NCI-H2171 (cell line): ENCODE measurements at places on chromosomes 2 and 18.

GRCh38 chr2:174893018-174893417 is 112.2 kb downstream of the CHN1 start:
- DNase-seq = no peak

DNA sequence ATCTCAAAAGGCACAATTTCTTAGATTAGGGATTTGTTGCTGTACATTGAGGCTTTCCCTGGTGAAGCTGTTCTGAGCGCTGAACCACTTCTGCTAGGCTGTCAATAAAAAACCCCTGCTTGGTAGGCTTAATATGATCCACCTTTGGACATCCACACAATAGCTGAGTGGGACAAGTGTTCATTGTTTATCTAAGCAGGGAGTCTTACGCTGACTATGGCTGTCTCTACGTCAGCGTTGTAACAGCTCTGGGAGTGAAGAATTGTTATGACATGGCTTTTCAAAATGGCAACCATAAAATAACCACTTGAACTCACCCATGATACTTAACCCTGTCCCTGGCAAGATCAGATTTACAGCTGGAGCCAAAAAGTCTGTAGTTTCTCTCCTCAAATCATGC is 111.5 kb upstream of the SULT1C3 start:
- no peak for DNase-seq

- DNase-seq = no peak
These were observed 336.4 kb upstream of the FSHR start for GRCh38 chr2:49490710-49491109.

GRCh38 chr2:238949710-238950345 is 101.9 kb downstream of the TWIST2 start:
- DNase-seq = no peak

- DNase-seq = no peak
These were observed 119.7 kb downstream of the UPP2 start for GRCh38 chr2:158221063-158222020.

DNA sequence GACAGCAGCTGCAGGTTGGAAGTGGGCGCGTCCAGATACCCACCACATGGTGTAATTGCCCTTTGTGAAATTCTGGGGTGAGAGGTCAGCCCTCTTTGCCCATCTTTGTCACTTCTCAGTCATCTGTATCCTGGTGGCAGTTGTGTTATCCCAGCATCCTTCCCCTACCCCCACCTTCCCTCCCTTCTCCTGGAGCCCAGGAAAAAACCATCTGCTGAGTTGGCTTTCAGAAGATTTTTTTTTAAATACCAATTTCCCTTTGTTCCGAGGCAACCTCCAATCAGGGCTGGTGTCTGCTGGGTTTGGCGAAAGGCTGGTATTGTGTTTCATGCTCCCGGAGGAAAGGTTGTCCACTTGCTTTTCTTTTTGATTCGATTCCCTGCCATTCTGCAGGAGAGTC is 35.2 kb downstream of the SETBP1 start:
- peak; percentile 92 for DNase-seq

- DNase-seq = no peak
These were observed 39.5 kb downstream of the ADNP2 start for GRCh38 chr18:80148326-80149199.
